ENCODE measurements at places on chromosomes 16 and 17.
A peak's percentile ranks its signal among the peaks of the same experiment; 100 is the strongest.

GRCh38 chr17:10211666-10212065 is 13.3 kb upstream of the GAS7 start:
- DNase-seq = no peak

DNA sequence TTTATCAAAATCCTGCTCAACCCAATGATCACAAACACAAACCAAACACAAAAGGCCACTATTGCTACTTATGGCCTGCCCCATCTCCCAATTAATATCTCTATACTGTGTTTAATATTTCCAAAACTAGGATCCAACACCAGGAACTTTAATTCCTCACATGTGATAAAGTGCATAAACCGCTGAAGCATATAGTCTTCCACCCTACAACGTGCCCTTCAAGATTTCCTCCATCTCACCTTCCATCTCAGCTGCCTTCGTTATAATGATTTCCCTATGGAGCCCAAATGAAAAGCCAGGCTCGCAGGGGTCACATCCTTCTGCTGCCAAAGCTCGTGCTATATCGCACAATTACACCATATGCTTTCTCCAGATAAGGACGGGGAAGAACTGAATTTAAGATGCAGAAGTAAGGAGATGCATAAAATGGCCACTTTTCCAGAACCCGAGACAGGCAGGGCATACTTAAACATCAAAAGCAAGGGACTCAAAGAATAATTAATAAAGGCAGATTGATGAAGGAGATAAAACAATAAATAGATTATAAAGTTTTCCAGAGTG is 1.8 kb downstream of the MYH10 start:
- DNase-seq = peak; percentile 0

DNA sequence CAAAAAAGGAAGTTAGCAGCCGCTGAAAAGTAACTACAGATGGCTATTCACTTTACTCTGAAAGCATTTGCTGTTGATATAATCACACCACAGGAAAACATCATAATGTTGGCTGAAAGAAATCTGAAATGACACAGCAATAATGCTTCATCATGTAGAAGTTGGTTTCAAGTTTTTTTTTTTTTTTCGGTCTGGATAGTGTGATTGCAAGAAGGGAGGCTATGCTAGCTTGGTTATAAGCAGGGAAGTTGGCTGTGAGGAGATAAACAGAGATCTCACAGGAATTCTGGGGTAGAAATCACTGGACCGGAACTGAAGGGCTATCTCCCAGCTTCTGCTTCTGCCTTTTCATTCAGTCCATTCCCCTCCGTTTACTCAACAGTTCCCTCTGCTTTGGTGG is 57.9 kb downstream of the MYO1D start:
- DNase-seq = no peak

DNA sequence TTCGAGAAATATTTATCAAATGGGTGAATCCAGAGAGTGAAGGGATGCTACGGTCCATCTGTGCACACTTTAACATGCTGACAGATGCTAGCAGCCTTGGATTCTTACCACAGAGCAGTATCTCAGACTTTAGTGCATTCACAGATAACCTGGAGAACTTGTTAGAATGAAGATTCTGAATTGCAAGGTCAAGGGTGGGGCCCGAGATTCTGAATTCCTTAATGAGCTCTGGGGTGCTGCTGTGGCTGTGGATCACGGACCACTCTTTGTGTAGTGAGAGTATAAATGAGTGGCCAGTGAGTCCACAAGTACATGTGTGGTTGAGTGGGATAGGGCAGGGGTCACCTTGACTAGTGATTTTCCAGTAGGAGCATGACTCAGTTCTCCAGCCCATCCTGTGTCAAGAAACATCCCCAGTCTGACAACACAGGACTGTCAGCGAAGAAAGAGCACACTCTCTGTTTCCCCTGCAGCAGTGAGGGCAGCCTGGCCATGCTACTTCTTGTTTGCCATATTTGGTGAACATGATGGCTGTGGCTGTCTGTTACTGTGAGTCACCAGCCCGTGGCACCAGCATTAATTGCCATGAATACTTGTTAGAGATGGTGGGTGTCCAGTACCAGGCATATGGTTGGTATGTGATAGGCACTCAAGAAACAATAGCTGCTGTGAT is 13.0 kb upstream of the SALL1 start:
- no peak for DNase-seq

GRCh38 chr17:80811181-80812105 is 180.2 kb upstream of the CHMP6 start:
- no peak for DNase-seq

DNA sequence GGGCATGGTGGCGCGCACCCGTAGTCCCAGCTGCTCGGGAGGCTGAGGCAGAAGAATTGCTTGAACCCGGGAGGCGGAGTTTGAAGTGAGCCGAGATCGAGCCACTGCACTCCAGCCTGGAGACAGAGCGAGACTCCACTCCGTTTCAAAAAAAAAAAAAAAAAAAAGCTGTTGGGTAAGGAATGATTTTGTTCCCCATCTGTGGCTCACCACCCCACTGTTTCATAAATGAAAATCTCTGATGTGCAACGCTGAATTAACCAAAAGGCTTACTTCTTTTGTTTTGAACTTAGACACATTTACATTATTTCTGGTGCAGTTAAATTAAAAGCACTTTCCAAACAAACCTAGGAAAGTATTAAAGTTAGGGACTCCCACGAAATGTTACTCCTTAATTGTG is 1.2 kb upstream of the METTL9 start:
- DNase-seq = no peak

DNA sequence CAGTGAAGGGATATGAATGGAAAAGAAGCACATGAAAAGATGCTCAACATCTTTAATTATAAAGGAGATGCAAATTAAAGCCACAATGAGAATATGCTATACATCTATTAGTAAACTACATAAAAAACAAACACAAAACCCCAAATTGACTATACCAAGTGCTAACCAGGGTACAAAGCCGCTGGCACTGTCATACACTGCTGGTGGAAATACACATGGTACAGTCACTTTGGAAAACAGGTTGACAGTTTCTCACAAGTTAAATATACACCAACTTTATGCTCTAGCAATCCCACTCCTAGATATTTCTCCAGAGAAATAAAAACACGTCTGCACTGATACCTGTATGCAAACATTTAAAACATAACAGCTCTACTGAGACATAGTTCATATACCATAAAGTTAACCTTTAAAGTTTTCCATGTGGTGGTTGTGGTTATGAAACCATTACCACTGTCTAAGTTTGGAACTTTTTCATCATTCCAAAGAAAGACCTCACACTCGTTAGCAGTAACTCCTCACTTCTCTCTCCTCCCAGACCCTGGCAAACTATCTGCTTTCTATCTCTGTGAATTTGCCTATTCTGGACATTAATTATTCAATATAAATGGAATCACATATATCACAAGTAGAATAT is 42.7 kb downstream of the ADGRG5 start:
- DNase-seq = no peak

DNA sequence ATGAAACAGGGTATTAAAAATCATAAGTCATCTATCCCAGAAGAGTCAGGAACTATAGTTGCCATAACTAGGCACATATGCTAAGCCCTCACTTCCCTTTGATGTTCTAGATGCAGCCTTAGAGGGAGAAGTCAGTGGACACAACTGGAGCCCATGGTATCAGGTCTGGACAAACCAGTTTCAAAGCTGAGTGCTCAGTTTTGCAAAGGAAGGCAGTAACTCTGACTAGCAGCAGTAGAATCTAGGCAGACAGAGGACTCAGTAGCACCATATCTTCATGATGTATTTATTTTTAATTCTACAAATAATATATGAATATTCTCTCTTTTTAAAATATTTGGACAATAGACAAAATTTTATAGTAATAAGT is 11.7 kb upstream of the FAM20A start:
- DNase-seq = no peak
